SHP77 (cell line): ENCODE measurements at places on chromosomes 5 and 9.

DNA sequence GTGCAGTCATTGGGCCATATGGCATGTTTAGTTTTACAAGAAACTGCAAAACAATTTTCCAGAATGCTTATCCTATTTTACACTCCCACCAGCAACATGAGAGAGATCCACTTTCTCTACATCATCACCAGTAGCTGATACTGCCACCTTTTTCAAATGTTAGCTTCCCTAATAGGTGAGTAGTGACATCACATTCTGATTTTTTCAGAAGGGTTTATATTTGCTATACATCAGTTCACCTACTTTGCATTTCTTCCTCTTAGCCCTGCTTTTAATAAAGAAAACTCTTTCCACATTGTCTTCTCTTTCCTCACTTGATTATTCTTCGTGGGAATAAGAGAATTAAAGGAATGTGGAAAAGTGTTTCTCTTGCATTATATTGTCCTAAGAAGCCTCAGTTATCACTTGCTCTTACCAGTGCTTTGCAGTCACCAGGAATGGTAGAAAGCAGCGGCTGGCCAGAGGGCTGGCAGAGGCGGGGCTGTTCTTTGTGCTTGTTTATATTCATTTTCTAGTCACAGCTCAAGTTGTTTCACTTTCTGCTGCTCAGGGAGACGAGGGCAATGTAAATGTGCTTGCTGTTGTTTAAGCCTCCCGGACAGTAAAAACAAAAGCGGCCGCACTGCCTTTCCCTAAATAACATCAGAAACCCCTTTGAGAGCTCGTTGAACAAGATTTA, 164.8 kb downstream of the HSD17B3 start:
- DNase-seq: no peak

DNA sequence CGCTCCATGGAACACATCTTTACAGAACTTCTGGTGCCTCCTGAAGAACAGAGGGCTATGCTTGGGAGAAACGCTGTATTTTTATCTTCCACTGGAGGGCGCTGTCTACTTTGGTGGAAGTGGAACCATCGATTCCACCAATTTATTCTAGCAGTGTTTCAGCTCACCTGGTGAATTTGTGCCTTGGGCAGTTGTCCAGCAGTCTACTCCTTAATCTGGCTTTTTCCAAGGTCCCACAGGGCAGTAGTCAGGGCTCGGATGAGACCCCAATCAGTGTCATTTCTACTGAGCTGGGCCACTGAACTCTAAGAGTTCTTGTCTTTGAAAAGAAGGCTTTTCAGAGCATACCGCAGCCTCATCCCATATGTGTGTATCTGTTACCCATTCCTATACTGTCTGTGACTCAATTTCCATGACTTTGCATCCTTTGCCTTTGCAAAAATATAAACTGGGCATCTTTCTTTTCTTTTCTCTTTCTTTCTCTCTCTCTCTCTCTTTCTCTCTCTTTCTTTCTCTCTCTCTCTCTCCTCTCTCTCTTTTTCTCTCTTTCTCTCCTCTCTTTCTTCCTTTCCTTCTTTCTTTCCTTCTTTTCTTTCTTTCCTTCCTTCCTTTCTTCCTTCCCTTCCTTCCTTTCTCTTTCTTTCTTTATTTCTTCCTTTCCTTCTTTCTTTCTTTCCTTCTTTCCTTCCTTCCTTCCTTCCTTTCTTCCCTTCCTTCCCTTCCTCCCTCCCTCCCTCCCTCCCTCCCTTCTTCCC, 138.4 kb upstream of the ZNF618 start:
- peak; percentile 50 for DNase-seq

- DNase-seq: no peak
These were observed 60.8 kb downstream of the TSTD2 start for GRCh38 chr9:97572196-97572891.

DNA sequence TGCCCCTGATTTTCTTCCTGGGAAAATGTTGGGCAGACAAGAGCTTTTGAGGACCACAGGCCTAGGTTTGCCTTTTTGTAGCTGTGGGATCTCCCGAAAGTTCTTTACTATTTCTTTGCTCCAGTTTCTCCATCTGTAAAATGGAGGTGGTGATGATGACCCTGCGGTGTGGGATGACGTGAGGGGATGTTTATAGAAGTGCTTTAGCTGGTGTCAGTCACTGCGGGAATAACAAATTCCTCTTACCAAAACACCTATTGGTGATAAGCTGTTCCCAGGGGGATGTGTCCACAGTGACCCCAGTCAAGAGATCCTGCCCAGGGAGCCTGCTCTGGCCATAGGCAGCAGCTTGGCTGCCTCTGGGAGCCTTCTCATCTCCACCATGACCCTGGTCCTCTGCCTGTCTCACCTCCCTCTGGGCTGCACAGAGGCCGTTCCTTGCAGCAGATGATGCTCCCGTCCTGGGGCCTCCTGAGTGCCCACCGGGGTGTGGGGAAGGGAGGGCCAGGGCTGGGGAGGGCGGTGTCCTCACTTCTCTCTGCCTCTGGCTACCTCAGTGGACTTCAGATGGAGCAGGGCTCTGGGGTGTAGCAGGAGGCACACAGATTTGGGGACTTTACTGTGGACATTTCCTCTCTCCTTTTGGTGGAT, 77.2 kb downstream of the COL15A1 start:
- no peak for DNase-seq

GRCh38 chr9:81814794-81815464, 113.3 kb upstream of the SPATA31D4 start:
- no peak for DNase-seq

DNA sequence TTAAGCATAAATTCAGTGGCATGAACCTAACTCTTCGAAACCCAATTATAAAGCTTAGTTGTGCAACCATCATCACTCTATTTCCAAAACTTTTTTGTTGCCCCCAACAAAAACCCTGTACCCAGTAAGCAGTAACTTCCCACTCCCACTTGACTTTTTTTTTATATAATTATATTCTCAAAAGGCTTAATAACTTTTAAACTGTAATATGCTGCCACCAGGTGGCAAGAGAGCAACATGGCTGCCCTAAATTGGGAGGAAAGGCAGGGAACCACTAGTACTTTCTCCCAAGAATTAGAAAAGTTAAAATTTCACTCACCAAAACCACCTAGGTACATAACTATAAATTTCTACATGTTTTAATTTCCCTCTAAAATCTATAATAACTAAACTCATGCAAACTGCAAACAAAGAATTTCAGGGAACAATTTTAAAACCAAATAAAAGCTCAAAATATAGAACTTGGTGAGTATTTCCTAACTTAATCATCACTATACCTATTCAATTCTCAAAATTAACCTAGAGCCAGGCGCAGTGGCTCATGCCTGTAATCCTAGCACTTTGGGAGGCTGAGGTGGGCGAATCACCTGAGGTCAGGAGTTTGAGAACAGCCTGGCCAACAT, 50.2 kb upstream of the RNF38 start:
- no peak for DNase-seq

GRCh38 chr5:4099386-4099785, 503.8 kb downstream of the IRX1 start:
- DNase-seq: no peak

GRCh38 chr5:169647566-169647965, 10.5 kb downstream of the DOCK2 start:
- no peak for DNase-seq

DNA sequence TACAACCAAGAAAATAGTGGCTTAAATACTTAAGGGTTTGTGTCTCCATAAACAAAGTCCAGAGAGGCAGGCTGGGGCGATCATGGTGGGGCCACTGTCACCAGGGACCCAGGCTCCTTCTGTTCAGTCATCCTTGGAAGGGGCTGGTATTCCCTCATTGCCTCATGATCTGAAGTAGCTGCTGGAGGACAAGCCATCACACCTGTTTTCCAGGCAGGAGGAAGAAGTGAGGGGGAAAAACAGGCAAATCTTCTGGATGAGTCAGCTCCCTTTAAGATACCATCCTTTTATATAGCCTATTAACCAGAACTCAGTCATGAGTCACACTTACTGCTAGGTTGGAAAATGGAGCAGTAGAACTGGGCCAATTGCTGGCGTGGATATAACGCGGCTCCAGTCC, 92.3 kb downstream of the DAP start:
- DNase-seq: no peak

DNA sequence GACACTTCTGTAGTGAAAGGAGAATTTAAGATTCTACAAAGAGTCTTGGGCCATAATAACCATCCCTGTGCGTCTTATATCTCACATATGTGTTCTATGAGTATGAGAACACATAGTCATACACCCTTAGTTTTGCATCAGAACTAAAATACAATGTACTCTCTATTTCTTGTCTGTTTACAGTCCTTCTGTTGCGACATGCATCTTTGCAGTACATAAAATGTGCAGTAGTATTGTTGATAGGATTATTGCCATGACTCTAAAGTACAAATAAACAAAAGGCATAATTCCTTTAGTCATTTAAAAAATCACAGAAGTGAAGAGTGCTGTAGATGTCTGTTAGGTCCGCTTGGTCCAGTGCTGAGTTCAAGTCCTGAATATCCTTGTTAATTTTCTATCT, 201.9 kb downstream of the NR3C1 start:
- no peak for DNase-seq

DNA sequence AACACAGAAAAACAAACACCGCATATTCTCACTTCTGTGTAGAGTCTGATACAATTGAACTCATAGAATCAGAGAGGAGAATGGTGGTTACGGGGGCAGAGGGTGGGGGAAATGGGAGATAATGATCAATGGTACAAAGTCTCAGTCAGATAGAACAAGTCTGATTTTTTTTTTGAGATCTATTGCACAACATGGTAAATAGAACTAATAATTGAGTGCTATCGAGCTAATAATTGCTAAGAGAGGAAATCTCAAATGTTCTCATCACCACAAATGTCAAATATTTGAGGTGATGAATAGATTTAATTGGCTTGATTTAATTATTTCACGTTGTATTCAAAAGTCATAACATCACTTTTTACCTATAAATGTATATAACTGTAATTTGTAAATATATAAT, 121.0 kb upstream of the SPIN1 start:
- no peak for DNase-seq

DNA sequence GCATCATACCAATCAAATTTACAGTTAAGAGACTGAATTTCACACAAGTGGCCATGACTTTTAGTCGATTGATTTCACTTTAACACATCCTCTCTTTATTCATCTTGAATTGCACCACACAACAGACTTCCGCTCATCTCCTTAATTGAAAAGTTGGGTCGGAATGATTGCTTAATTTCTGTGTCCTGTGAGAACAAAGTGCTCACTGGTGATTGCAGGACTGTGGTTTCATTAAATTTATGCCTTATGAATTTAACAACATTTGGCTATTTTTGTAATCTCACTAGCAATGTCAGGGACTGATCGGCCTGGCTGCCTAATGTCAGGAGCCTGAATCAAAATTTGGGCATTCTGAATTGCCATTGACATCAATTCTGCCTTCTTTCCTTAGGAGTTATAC, 1447.3 kb upstream of the ACO1 start:
- no peak for DNase-seq

DNA sequence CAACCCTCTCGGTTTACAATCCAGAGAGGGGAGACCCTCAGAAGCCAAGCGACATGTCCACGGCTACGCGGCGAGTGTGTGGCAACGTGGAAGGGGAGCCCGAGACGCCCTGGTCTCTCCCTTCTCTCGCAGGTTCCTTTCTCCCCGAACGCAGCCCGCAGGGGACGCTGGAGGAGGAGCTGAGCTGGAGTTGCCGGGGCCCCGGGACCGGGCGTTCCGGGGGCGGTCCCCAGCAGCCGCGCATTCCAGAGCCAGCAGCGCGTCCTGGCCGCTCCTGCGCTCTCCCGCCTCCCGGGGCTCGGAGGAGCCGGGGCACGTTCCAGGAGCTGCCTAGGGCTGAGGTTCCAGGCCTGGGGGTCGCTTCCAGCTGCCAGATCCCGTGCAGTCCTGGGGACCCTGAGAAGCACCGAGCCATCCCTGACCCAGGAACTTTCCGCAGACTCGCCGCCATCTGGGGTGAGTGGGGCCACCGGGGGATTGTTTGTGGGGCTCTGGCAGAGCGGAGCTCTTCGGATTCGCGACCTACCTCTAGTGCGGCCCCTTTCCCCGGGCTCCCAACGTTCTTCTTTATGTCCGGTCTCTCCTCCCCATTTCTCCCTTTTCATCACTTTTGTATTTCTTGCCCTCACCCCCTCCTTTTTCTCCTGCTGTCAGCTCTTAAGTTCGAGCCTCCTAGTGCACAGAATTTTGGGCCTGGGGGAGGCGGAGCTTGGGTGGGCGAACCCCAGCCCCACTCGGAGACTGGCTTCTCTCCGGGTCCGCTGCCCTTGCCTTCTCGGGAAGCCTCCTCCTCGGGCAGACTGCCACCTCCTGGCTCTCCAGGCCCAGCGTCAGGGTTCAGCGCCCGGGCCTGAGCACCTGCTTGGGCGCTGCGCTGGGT, at the start of gene SMIM3:
Gene SMIM3 (plus strand): TSS at position 241 of the 880 bp plus-strand sequence. CDS start 16,684 bp downstream, outside the sequence.
- peak; percentile 31 for DNase-seq

DNA sequence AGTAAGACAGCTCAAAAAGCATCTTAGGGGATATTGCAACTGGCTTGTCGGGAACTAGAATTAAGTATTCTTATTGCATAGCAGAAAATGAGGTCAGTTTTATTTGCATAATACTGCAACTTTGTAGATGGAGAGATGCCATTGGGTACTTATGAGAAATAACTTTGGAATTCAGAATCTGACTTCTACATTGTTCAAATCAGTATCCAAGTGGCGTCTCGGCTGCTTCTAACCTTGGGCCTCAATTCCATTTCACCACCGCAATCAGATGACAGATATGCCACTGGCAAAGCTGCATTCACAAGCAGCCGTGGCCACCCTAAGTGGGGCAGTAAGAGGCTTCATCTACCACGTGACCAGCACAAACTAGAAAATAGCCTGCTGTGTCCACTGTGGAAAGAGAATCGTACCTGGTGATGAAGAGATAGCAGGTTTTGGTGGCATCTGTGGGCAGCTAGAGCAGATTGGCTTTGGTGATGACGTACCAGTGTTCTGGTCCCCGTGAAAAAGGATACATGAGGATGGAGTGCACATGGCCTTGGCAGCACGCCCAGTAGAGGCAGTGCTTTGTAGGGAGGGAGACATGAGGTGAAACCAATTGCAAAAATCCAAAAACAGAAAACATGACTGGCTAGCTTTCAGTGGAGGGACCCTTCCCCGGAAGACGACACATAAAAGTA, 116.6 kb downstream of the KLHL3 start:
- DNase-seq: peak; percentile 85

- DNase-seq: peak; percentile 73
These were observed 23.4 kb upstream of the ZBTB43 start for GRCh38 chr9:126781186-126782052.

DNA sequence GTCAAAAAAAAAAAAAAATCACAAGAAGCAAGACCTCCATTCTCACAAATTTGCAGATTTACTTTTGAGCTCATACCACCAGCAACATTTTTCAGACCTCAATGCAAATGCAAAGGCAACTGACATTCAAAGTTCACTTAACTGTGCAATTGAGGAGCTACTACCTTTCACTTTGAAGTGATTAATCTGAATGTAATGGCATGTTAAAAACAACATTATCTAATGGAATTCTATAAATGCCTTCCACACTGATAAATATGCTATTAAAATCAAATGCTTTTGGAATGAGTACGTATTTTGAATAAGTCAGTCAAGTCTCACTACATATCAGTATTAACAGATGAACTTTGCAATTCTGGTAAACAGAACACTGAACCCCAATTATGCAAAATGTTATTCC, 32.3 kb downstream of the UBQLN1 start:
- DNase-seq: no peak

- peak; percentile 42 for DNase-seq
These were observed 28.7 kb upstream of the MEGF9 start for GRCh38 chr9:120742951-120743416.

GRCh38 chr9:123378025-123378424, 22.0 kb downstream of the CRB2 start:
- no peak for DNase-seq
